ENCODE measurements at places on chromosomes 16 and 17.

GRCh38 chr17:68319410-68320162, 28.3 kb downstream of the ARSG start:
- DNase-seq = no peak

DNA sequence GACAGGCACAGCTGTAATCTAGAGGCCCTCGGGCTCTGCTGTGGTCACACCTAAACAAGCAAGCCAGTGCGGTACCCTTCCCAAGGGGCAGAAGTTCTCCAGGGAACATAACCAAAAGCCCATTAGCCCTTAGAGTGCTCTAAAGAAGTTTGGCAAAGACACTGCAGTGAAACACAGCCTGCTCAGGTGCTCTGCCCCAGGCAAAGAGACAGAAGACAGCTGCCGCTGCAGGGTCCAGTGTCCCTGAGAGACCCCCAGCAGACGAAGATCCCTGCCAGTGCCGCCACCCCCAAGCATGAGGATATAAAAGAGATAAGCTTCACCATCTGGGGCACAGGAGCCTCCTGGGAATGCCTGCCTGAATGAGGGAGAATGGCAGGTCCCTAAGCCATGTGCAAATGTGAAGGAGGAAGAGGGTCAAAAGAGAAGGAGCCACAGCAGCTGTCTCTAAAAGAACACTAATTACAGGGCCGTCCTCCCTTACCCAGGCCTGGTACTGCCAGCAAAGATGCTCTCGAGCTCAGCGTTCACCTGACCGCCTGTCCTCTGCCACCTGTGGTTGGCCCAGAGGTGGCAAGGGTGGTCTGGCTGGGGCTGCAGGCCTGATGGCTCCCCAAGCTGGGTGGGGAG, 29.7 kb downstream of the CUEDC1 start:
- DNase-seq = no peak

GRCh38 chr17:59520251-59520650, 45.2 kb upstream of the DHX40 start:
- no peak for DNase-seq

DNA sequence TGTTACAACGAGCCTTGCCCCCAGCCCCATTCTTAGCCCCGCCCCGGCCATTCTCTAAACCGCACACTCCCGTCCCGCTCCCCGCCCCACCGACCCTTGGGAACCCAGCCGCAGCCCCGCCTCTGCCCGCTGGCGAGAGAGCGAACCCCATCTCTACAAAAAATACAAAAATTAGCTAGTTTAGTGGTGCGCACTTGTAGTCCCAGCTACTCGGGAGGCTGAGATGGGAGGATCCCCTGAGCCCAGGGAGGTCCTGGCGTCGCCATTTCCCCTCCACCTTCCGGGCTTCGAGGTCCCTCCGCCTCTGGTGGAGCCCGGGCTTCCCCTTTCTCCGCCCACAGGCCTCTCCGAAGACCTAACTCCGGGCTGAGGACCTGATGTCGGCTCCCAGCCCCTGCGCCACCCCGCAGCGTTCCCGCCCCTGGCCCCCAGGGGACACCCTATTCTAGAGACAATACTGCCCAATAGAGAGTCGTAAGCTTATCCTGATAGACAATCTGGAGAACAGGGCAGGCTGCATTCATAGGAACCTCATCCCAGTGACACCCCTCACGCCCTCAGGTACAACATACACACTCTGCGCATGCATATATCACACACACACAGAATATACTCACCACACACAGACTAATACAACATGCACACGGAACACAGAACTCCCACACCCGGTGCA, 480 bp upstream of the PROCA1 start:
- DNase-seq = peak; percentile 80

- DNase-seq = no peak
Measured at GRCh38 chr16:67391424-67392300, 1.6 kb downstream of the TPPP3 start.

GRCh38 chr17:72402727-72403210, 281.9 kb downstream of the SOX9 start:
- DNase-seq = no peak

GRCh38 chr16:89330177-89330856, 112.8 kb downstream of the ZNF778 start:
- no peak for DNase-seq

DNA sequence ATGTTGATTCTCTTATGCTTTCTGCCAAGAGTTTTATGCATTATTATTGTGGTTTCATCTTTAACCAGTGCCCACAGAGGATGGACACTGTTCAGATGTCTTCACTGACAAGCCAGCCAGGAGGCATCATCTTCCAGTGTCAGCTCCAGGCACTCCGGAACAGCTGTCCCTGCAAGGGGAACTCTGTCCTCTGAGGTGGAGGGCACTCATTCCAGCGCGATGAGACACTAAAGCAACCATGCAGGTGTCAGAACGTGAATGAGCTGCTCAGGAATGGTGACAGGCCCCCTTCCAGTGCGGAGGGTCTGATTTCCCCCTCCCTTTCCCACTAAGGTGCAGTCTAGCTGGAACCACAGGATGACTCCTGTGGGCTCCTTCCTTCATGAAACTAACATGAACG, 117.5 kb downstream of the NOG start:
- DNase-seq = no peak

- no peak for DNase-seq
Measured at GRCh38 chr16:85798901-85799496, 345 bp downstream of the EMC8 start.

GRCh38 chr17:57136355-57136754, 51.3 kb downstream of the AKAP1 start:
- no peak for DNase-seq

- no peak for DNase-seq
Measured at GRCh38 chr16:23859713-23860269, 24.0 kb downstream of the PRKCB start.

GRCh38 chr17:40472733-40473452, 28.5 kb downstream of the TNS4 start:
- no peak for DNase-seq

DNA sequence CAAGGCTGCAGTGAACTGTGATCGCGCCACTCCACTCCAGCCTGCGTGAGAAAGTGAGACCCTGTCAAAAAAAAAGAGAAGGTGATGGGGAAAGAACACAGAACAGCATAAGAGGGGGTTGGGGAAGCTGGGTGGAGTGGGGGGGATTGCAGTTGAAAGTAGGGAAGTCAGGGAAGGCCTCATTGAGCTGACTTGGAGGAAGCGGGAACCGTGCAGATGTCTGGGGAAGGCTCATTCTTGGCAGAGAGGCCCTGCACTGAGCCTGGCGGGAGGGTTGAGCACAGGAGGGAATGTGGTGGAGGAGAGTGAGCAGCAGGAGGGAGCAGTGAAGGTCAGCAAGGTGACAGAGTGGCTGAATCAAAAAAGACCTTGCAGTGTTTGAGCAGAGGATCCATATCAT, 26.9 kb downstream of the IL4R start:
- DNase-seq = no peak

GRCh38 chr17:27492470-27492869, 36.2 kb downstream of the KSR1 start:
- DNase-seq = no peak

DNA sequence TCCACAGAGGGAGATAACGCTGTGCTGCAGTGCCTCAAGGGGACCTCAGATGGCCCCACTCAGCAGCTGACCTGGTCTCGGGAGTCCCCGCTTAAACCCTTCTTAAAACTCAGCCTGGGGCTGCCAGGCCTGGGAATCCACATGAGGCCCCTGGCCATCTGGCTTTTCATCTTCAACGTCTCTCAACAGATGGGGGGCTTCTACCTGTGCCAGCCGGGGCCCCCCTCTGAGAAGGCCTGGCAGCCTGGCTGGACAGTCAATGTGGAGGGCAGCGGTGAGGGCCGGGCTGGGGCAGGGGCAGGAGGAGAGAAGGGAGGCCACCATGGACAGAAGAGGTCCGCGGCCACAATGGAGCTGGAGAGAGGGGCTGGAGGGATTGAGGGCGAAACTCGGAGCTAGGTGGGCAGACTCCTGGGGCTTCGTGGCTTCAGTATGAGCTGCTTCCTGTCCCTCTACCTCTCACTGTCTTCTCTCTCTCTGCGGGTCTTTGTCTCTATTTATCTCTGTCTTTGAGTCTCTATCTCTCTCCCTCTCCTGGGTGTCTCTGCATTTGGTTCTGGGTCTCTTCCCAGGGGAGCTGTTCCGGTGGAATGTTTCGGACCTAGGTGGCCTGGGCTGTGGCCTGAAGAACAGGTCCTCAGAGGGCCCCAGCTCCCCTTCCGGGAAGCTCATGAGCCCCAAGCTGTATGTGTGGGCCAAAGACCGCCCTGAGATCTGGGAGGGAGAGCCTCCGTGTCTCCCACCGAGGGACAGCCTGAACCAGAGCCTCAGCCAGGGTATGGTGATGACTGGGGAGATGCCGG, 769 bp downstream of the CD19 start:
- DNase-seq = no peak

- no peak for DNase-seq
Measured at GRCh38 chr17:17411692-17412091, 65.1 kb upstream of the MED9 start.

DNA sequence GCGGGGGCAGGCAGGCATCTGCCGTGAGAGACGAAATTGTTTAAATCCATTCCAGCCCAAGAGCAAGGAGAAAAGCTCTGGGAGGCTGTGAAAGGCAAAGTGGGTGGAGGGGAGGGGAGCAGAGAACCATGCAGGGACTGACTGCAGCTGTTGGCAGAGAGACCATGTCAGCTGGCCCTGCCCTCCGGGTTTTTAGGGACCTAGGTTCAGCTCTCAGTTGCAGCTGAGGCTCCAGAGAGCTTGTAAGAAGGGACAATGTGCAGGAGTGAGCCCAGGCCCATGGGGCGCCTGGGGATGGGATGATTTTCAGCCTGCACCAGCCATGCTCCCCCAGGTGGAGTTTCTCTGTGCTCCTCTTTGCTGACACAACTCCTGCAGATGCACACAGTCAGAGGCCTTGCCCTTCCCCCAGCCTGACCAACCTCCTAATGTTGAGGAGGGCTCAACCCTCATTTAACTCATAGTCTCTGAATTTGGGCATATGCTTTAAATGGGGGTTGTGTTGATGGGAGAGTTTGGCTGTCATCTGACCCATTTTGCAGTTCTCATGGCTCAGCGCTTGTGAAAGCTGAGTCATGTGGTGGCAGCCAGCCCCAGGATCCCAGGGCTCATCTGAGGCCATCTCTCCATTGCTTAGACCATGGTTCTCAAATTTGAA, 70.9 kb downstream of the PLXDC1 start:
- no peak for DNase-seq

- DNase-seq = no peak
Measured at GRCh38 chr16:56421976-56422669, 3.2 kb downstream of the AMFR start.

GRCh38 chr17:4485676-4486646, 12.7 kb upstream of the SPNS2 start:
- DNase-seq = no peak

DNA sequence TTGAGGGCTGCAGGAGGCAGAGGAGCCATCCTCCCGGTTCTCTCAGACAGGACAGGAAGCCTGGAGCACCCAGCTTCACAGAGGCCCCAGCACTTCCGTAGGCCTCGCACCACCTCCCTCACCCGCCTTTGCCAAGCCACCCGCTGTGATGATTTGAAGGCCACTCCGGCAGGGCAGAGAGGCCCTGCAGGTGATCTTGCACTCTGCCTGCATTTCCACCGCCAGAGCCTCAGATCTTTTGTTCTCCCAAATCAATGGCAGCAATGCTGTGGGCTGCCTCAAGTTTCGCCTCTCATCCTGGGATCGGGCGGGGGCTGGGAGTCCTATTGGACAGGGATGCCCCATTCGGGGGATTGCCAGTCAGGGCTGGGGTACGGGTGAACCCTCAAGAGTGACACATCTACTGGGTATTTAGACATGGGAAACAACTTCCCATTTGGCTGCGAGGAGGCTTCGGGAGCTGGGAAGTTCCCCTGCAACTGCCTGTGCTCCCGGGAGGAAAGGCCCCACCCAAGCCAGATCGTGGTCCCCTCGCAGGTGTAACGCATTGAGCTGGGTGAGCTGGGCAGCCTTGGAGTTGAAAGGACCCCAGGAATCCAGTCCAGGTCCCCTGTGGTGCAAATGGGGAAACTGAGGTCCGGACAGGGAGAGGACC, 34.8 kb upstream of the PEMT start:
- DNase-seq = no peak

DNA sequence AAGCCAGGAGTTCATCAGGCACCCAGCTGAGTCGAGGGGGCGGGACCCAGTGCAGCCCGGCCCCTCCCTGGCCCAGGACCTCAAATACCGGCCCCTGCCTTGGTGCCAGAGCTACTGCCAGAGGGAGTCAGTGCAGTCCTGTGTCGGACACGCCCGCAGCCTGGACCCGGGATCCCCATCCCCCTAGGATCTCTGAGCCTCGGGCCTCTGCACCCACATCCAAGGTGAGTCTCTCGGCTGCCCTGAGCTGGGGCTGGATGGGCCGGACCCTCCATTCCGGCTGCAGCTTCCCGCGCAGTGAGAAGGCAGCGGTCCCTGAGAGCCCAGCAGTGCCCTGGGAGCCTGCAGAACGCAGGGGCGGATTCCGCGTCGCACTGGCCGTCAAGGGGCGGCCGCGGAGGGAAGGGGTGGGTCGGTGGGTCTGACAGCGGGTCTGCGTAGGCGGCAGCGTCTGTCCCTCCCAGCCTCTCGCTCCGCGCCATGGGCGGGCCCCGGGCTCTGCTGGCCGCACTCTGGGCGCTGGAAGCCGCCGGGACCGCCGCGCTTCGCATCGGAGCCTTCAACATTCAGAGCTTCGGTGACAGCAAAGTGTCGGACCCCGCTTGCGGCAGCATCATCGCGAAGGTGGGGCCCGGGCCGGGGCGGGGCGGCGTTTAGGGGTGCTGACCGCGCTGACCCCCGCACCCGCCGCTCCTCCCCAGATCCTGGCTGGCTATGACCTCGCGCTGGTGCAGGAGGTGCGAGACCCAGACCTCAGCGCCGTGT, at the start of gene DNASE1L2:
TSS of gene DNASE1L2 (plus strand) at position 108 of the 765 bp plus-strand sequence. CDS start at position 481, 373 bp downstream.
- no peak for DNase-seq

- DNase-seq = no peak
Measured at GRCh38 chr16:89303617-89304016, 86.1 kb downstream of the ZNF778 start.

- DNase-seq = no peak
Measured at GRCh38 chr17:37671824-37672547, 28.7 kb upstream of the DDX52 start.

GRCh38 chr17:69525920-69526841, 111.7 kb downstream of the MAP2K6 start:
- DNase-seq = no peak

DNA sequence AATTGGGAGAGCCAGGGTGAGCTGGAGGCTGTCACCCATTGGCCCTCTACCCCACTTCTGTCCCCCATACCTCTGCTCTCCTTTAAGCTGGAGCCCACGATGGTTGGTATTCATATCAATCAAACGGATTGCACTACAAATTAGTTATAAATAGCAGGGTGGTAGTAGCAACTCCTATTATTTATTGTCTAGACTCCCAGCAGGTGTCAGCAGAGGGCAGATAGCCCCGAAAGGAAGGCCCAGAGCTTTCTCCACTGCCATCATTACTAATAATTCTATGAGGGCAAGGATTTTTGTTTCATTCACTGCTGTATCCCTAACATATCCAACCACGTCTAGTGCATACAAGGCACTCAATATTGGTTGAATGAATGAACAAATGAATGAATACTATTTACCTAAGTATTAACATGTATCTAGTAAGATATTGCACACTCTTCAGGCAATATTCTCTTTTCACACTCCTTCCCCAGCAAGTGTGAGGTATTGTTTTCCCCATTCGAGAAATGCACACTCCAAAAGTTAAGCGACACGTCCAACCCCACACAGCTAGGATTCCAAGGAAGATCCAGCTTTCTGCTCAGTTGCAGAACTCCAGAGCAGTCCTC, 6.3 kb downstream of the C17orf50 start:
- DNase-seq = no peak

GRCh38 chr17:49742166-49742638, 21.7 kb downstream of the FAM117A start:
- DNase-seq = no peak
